ENCODE measurements at places on chromosomes 7 and 10. TPM values are rescaled to one million over a fixed set of nuclear protein-coding genes. Genes with fewer than 3 reads are reported as not detected.

DNA sequence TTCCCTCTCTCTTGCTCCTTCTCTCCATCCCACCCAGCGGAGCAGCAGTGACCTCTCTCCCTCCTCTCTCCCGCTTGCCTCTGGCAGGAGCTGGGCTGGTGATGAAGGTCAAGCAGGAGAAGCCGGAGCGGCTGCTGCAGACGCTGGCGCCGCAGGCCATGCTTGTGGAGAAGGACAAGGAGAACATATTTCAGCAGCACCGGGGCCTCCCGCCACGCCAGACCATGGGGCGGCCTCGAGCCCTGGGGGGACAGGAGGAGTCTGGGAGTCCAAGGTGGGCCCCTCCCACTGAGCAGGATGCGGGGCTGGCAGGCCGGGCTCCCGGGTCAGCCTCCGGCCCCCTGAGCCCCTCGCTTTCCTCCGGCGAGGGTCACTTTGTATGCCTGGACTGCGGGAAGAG lies 17.3 kb downstream of the ZNF775 start:
- no peak for DNase-seq

DNA sequence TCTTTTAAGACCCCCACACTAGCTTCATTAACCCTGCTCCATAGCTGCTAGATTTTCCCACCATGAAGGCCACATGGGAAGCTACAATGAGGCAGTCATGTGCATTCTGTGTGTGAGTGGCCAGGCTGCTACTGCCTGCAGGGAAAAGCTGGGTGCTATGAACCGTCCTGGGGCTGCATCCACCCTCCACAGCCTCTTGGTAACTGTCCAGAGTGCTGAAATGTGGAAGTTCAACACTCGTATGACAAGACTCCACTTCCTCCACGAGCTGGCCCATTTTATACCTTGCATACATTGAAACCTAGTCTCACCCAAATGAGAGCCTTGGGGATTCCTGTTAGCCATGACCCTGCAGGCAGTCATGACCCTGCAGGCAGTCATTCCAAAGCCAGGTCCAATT lies 59.4 kb downstream of the CUZD1 start:
- peak; percentile 31 for DNase-seq

DNA sequence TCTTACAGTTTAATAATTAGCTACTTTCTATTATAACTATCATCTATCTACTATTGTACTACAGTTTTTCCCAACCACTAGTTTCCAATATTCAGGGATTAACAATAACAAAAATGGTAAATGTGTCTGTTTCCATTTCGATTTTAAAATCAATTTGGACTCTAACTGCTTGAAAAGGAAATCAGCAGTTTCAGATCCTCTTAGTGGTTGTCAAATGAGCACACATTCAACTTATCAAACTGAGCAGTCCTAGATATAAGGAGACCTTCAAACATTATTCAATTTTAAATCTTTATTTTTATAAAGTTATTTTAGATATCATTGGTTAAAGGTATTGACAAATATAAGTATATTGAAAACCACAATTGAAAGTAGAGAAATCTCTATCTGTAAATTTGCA lies 46.8 kb upstream of the CD36 start:
- DNase-seq = no peak

GRCh38 chr7:135508883-135509588 lies 866 bp downstream of the CNOT4 start:
- peak; percentile 43 for DNase-seq

DNA sequence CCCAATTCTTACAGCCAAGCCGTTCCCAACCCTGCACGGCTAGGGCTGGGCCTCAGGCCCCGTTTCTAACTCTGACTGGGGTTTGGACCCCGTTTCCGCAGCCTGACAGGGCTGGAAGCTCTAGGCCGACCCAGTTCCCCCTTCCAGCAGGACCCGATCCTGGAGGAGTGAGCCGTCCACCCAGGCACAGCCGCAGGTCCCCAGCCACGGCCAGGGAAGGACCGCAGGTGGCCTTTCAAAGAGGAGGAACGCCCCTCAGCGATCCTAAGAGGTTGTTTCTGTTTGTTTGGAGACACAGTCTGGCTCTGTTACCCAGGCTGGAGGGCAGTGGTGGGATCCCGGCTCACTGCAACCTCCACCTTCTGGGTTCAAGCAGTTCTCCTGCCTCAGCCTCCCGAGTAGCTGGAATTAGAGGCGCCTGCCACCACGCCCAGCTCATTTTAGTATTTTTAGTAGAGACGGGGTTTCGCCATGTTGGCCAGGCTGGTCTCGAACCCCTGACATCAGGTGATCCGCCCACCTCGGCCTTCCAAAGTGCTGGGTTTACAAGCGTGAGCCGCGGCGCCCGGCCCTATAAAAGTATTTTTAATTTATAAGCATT lies 778 bp upstream of the GET4 start:
- no peak for DNase-seq

- DNase-seq = no peak
Observed at GRCh38 chr10:5043716-5044115, 40.1 kb upstream of the AKR1C2 start.

DNA sequence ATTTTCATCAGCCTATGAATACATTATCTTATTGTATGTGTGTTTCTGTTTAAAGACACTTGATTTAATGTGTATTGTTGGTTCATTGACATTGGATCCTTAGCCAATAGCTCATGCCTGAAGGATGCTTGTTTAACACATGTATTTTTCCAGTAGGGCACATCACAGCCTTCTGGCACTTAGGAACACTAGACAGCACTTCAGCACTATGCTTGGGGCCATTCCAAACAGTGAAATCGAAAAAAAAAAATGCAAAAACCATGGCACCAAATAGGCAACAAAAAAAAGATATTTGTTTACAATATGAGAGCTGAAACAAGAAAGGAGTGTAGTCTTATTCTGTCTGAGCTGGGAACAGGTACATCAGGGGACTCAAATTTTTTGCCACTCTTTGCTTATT lies 262.8 kb downstream of the SLC25A13 start:
- no peak for DNase-seq

DNA sequence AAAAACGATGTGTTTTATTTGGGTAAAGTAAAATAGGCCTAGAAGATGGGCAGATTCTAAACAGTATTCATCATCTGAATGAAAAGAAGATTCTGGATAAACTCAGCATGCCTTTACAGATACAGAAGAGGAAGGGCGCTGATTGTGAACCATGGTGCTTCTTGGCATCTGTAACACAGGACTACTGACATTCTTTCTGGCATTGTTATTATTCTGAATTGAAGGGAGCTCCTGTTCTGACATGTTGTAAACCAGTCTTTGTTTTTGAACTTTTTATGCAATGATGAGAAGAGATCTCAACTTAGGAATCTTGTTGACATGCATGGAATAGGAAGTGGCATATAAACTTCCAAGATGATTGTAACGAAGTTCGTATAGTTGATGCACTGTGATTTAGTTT lies 13.5 kb downstream of the RPA3 start:
- DNase-seq = no peak

DNA sequence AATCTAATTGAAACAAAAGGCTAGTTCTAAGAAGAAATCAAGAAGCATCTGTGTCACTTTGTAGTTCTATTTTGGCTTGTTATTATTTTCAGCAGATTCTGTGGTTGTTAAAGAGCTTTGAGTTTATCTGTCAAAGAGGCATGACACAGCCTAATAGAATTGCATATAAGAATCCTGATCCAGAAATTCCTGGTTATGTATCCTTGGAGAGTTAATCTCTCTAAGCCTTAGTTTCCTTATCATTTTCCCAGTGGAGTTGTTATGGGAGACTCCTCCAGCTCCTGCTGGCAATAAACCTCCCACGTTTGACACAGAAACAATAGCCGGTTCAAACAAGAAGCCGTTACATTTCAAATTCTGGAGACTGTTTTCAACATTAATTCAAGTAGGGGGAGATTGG lies 288.3 kb downstream of the SDHAF3 start:
- no peak for DNase-seq

The SNCG gene
- 3.9 TPM for total RNA-seq

The TMEM254 gene
- 16.5 TPM for total RNA-seq

The RGS10 gene
- total RNA-seq = 55.0 TPM

The PRLHR gene
- total RNA-seq = not detected
